ENCODE measurements at places on chromosomes 6 and 20.

GRCh38 chr6:33030245-33030644, 20.9 kb upstream of the HLA-DOA start:
- no peak for DNase-seq

DNA sequence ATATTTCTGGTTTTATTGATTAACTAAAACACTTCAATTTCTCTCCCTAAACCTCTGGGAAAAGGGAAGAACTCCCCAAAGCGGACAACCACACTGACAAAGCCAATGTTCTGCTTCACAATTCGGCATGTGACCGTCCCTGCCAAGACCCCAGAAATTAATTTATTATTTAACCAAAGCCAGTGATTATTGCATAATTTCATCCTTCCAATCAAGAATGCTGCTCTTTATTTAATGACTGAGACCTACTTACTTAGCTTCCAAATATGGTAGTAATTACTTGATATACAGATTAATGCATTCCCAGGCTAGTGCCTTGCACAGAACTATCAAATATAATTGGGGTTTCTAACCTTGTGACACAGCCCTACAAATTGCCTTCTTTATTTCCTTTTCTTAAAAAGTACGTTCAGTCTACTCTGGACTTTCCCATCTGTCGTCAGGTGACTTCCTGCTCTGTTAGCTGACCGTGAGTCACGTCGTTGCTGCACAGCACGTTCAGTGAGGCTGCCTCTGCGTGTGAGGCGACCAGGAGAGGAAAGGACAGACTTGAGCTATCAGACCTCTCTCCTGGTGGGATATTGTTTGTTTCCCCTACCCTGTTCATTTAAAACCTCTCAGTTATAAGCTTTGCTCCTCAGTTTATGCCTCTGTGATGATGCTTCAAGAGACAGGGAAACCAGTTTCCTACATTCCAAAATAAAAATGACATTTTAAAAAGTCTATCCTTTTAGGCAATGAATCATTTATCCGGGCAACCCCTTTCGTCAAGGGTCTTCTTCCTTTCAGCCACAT, 55.7 kb upstream of the TNFAIP3 start:
- peak; percentile 74 for DNase-seq

- no peak for DNase-seq
These were observed 76.2 kb upstream of the ESR1 start for GRCh38 chr6:151731313-151731712.

- DNase-seq, result no peak
These were observed 2.1 kb upstream of the LIME1 start for GRCh38 chr20:63734111-63734945.

DNA sequence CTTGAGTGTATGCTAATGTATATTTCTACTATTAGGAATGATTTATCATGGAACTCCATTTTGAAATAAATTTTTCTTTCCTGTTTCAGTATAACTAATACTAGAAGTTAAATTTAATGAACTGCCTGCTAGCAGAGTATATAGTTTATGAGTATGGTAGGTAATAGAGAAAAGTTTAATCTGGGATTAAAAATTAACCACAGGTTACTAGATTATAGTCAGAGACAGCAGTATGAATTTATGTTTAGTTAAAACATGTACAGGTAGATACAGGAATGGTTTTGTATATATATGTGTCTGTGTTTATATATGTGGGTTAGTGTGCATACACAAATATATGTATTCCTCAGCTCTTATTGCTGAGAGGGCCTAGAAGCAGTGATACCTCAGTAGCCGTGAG, 32.3 kb downstream of the CD2AP start:
- no peak for DNase-seq

Measured in NAMALWA (cell line).